ENCODE measurements at places on chromosomes 5 and 9.

DNA sequence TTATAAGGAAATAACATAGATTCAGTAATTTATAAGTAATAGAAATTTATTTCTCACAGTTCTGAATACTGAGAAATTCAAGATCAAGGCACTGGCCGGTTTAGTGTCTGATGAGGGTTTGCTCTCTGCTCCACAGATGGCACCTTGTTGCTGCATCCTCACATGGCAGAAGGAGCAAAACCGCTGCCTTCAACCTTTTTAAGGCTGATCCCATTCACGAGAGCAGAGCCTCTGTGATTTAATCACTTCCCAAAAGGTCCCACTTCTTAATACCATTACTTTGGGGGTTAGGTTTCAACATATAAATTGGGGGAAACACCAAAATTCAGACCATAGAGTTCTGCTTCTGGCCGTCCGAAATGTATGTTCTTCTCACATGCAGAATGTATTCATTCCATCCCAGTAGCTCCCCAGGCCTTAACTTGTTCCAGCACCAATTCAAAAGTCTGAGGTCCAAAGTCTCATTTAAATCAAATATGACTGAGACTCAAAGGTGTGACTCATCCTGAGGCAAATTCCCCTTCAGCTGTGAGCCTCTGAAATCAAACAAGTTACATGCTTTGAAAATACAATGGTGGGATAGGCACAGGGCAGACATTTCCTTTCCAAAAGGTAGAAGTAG lies 30.6 kb downstream of the BAAT start:
- no peak for DNase-seq

DNA sequence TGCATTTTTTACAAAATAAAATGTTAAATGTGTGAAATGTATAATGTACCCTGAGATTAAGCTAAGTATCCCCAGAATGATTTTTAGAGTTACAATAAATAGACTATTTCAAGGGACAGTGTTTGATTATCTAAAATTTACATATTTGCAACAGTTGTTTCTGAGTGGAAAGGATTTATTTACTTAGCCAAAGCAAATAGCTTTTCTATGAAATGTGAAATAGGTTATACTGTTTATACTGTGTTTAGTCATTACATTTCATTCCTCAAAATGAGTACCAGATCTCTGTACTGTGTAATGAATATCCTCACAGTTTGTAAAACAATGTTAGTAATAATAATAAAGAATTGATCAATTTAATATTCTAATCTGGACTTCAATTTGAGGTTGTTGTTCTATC lies 1019.0 kb downstream of the NR2F1-AS1 start:
- no peak for DNase-seq

DNA sequence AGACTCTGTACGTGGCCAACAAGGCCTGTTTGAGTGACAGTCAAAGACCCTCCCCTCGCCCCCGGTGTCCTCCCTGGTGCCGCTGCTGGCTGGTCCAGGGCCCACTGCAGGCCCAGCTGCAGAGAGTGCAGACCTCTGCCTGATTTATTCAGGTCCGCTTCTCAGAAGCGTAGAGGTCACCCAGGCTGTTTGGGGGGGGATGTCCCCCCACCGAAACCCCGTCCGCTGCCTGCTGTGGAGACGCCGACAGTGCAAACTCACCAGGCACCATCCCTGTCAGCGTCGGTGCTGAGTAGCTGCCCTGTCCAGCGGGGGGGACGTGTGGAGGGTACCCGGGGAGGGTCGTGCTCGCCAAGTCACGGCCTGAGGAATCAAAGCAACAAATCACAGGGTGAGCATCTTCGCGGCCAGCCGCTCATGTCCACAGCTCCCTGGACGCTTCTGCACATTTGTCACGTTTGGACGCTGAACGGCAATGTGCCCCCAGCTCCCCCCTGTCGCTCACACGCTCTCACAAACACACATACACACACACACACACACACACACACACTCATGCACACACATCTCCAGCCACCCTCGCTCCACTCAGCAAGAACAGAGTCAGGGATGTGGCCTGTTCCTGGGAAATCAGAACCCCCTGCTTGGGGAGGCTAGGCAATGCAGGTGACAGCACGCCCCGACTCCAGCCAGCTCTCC lies 152.2 kb downstream of the PAX5 start:
- DNase-seq: no peak

DNA sequence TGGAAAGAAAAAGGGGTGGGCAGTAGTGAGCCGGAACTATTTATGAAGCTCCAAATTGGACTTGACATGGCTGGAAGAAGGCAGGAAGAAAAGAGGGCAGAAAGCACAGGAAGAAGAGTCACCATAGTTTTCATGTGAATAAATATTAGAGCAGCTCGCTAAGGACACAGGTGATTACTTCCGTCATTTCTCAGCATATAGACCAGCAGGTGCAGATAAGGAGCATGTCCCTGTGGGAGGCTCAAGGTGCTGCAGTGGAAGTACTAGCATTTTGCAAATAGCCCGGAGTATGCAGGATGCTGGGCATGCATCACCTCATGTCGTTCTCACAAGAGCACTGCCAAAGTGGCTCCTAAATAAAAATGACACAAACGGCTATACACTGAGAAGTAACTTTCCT lies 71.3 kb upstream of the HTR4 start:
- no peak for DNase-seq

DNA sequence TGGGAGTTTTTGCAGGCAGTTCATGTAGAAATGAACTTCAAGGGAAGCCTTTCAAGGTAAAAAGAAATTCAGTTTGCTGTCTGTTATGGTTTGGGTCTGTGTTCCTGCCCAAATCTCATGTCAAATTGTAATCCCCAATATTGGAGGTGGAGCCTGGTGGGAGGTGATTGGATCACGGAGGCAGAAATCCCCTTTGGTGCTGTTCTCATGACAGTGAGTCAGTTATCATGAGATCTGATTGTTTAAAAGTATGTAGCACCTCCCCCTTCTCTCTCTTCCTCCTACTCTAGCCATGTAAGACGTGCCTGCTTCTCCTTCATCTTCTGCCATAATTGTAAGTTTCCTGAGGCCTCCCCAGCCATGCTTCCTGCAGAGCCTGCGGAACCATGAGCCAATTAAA lies 341.4 kb downstream of the ARHGEF28 start:
- no peak for DNase-seq

- DNase-seq: no peak
Measured at GRCh38 chr9:14349146-14349446, 35.2 kb upstream of the NFIB start.

- no peak for DNase-seq
Measured at GRCh38 chr5:132001647-132002561, 9.6 kb downstream of the ACSL6 start.

DNA sequence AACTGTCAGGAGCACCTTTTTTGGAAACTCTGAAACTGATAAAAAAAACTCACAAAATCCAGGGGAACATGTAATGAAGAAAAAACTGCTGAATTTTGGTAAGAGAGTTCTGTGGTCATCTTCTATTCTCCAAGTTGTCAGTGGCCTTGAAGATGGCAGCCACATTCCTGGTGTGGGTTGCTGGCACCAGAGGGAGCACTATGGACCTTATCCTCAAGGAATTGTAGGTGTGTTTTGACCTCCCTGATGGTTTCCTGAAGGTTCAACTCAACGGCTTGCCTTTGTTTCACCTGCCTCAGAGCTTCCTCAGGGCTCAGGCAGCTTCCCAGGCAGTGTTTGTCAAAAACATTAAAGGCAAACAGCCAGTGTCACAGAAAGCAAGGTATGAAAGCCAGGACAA lies 2.2 kb upstream of the SLC38A9 start:
- no peak for DNase-seq

- no peak for DNase-seq
Measured at GRCh38 chr9:130699047-130699446, 5.5 kb downstream of the EXOSC2 start.

DNA sequence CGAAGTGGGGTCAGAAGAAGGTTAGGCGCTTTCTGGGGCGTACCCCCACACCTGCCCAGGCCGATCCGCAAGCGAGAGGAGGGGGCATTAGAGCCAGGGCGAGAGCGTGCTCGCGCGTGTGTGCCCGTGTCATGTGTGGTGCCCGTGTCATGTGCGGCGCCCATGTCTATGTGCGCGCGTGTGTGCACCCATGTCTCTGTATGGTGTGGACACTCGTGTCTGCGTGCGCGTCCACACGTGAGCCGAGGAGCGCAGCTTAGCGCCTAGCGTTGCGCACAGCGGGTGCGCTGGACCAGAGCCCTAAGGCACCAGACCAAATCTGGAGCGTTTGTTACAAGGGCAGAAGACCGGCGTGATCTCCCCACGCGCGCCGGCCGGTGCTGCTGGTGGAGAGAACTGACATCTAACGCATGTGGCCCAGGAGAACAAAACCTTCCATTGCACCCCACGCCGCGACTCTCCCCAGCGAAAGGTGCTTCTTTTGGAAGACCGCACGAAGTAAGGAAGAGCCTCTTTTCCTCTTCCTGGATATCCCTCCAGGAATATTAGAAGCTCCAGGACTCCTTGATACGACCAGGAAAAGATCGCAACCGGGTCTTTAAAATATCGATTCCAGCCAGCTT lies 644 bp downstream of the NIM1K start:
- DNase-seq: peak; percentile 12

- DNase-seq: no peak
Measured at GRCh38 chr5:138831703-138832102, 43.4 kb downstream of the LRRTM2 start.
